ENCODE measurements at places on chromosomes 1 and 21.

- no peak for DNase-seq
Observed at GRCh38 chr1:248757784-248758195, 2.2 kb upstream of the LYPD8 start.

- DNase-seq = no peak
Observed at GRCh38 chr21:14836950-14837349, 227.8 kb downstream of the NRIP1 start.

DNA sequence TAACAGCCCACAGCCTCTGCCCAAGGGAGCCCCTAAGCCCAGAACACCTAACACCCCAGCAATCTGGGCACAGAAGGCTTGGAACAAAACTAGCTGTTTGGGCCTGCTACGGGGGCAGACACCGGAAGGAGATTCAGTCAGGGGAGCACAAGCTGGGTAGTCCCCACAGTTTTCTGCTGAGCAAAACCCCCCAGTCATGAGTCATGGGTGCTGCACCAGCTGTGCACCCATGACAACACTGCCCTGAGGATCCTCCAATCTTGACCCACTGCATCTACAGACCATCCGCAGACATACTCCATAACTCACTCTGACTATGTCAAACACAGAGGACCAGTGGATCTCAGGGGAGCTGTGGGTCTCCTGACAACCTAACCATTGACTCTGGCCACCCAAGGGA lies 105.1 kb downstream of the LRIG2 start:
- no peak for DNase-seq

DNA sequence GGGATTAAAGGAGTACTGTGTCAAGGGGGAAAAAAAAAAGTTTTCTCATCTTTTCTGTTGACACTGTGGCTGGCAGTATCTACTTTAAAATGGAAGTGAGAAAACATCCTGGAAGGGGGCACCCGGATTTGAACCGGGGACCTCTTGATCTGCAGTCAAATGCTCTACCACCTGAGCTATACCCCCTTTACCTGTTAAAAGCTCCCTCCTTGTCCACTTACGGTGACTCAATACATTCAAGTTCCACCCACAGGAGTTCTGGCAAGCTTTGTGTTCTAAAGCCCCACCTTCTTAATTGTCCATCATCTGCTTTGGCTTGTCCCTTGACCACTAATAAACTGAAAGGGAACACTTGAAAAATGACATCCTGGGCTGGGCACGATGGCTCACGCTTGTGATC lies 68.2 kb downstream of the FNBP1L start:
- DNase-seq = no peak

GRCh38 chr1:8342325-8342724 lies 24.4 kb downstream of the SLC45A1 start:
- no peak for DNase-seq

- no peak for DNase-seq
Observed at GRCh38 chr1:173411835-173412742, 65.0 kb upstream of the PRDX6 start.

Data from stimulated activated naive CD4-positive, alpha-beta T cell treated with Interleukin-2 at 50 U/mL for 16 hours (primary cell).